Smooth muscle cell of the coronary artery (primary cell): ENCODE measurements at places on chromosomes 12 and 14. TPM values are rescaled to one million over a fixed set of nuclear protein-coding genes. Genes with fewer than 3 reads are reported as not detected.

TAMALIN gene
- 11.7 and 20.2 TPM in 2 replicates for total RNA-seq

LRRC10 gene
- total RNA-seq: not detected in 2 replicates

KRT79 gene
- not detected in 2 replicates for total RNA-seq

CLMN gene
- 0.15 and 0.23 TPM in 2 replicates for total RNA-seq

ANKRD33 gene
- total RNA-seq: 0.23 TPM in 1 of 2 replicates, not detected in the other

SLC6A12 gene
- total RNA-seq: 0.15 TPM in 1 of 2 replicates, not detected in the other

SETD1B gene
- total RNA-seq: 1.5 and 1.6 TPM in 2 replicates

NELL2 gene
- not detected in 2 replicates for total RNA-seq

VRTN gene
- total RNA-seq: not detected in 2 replicates

ACOT4 gene
- 0.12 and 0.68 TPM in 2 replicates for total RNA-seq

CLEC6A gene
- total RNA-seq: not detected in 2 replicates

LTB4R gene
- 0.75 and 6.3 TPM in 2 replicates for total RNA-seq

TBX3 gene
- 3.0 and 20.8 TPM in 2 replicates for total RNA-seq

ITGA7 gene
- 3.8 and 72.7 TPM in 2 replicates for total RNA-seq

OAS3 gene
- 2.3 and 2.6 TPM in 2 replicates for total RNA-seq

GALNT9 gene
- total RNA-seq: not detected in 2 replicates
